Mesenchymal stem cell (in vitro differentiated cells and primary cell): ENCODE measurements at places on chromosomes 5 and 9.

- DNase-seq, result peak; percentile 74
These were observed 635 bp downstream of the FBN2 start for GRCh38 chr5:128537221-128537999.

DNA sequence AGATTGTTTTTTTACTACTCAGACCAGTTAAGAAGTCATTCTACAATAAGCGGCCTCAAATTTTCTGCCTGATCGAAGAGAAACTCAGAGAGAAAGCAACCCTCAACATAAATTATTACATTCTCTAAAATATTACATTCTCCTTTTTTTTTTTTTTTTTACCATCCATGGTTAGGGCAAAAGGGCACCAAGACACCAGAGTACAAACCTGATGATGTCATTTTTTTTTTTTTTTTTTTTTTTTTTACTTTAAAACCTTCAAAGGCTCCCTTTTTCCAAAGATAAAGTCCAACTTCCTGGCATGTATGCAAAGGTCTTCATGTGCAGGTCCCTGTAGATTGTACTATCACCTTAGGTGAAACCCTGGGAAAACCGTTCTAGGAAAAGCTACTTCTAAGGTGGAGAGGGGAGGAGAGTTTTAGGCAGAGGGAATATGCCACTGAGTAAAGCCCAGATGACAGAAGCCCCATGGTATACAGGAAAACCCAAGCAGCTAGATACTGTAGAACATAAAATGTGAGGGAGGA is 104.4 kb downstream of the SSBP2 start:
- no peak for DNase-seq

GRCh38 chr5:113172231-113172826 is 195.7 kb downstream of the DCP2 start:
- DNase-seq, result no peak

DNA sequence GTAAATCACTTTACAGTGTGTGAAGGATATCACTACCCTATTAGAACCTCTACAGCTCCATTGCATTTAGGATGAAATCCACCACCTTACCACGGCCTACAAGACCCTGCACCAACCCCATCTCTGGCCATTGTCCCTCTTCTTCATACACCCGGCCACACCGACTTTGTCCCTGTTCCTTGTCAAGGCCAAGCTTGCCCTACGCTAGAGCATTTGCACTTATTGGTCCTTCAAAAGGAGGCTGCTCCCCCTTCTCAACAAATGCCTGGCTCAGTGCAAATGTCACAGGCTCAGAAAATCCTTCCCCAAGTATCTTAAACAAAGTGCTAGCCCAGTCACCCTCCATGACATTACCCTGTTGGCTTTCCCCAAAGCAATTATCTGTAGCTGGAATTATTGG is 4.1 kb upstream of the HRH2 start:
- DNase-seq, result no peak

DNA sequence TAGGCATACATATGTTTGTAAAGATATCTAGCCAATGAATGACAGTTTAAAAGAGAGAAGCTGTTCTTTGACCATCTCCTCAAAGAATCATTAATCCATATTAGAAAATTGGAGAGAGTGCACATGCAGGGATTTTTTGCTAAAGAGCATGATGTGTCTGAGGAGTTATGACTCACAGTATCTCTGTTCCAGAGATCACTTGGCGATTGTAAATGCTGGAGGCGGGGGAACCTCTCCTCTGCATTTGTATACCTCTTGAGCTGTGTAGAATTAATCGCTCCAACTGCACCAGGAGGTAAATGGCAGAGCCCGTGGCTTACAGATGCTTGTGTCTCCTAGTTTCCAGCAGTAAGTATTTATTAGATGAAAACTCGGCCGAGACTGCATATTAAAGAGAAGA is 3.6 kb upstream of the SPATA31D1 start:
- DNase-seq, result no peak

- DNase-seq, result no peak
These were observed 2120.7 kb downstream of the MAT2B start for GRCh38 chr5:165626161-165626560.

GRCh38 chr9:132370592-132370991 is 15.8 kb upstream of the SETX start:
- no peak for DNase-seq

DNA sequence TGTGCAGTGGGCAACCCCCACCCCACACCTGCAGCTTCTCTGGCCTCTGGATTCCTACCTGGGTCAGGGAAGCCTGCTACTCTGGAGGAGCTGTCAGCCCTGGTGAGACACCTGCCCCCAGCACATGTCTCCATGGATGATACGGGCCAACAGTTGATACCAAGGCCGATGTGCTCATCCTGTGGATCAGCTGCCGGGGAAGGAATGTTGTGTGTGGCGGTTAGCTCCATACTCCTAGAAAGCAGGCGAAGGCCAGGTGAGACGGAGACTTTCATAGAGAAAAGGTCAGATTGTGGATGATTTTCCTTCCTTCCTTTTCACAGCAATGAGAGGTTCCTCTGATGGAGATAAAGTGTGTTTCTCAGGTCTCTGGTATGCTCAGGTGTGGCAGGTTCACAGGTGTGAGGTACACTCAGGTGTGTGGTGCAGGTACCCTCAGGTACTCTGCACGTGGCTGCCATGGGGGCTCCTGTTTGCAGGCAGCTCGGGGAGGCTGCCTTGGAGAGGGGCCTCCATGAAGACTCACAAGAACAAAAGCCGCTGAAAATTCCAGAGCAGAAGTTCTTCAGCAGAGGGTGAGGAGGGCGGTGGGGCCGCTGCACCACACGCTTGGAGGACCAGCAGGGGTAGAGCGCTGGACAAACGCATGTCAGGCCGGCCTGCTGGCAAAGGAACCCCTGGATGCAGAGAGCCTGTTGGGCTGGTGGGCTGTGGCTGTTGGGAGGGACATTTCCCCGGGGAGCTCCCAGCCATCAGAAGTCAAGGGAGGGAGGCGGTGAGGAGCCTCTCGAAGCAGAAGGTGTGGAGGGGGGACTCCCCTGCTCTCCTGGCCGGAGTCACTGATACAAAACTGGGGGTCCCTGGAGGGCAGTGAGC is 5.1 kb upstream of the AHRR start:
- no peak for DNase-seq

- DNase-seq, result no peak
These were observed 24.4 kb downstream of the MLLT3 start for GRCh38 chr9:20597862-20598261.

GRCh38 chr5:7897014-7897600 is 28.2 kb downstream of the MTRR start:
- peak; percentile 46 for DNase-seq

- DNase-seq, result no peak
These were observed 28.1 kb downstream of the PTGES2 start for GRCh38 chr9:128099231-128099931.

- no peak for DNase-seq
These were observed 1.1 kb downstream of the GPBP1 start for GRCh38 chr5:57174890-57175510.

DNA sequence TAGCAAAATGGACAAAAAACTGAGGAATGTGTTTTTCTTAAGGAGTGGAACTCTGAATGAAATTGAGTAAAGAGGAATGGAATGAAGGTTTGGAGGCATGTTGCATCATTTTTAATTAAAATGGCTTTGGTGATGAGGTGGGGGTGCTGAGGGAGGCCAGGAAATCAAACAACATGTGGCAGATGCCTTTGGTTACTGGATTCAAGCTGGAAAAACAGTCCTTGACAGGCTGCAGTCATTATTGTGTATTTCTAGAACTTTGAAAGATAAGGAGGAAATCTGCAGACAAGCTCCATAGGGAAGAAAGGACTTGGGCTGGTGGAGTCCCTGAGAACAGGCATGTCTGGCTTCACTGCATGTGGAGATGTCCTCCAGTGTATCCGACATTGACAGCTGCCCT is 203.5 kb upstream of the HAPLN1 start:
- DNase-seq, result peak; percentile 24

GRCh38 chr9:89661956-89662717 is 57.3 kb downstream of the GADD45G start:
- DNase-seq, result peak; percentile 97

DNA sequence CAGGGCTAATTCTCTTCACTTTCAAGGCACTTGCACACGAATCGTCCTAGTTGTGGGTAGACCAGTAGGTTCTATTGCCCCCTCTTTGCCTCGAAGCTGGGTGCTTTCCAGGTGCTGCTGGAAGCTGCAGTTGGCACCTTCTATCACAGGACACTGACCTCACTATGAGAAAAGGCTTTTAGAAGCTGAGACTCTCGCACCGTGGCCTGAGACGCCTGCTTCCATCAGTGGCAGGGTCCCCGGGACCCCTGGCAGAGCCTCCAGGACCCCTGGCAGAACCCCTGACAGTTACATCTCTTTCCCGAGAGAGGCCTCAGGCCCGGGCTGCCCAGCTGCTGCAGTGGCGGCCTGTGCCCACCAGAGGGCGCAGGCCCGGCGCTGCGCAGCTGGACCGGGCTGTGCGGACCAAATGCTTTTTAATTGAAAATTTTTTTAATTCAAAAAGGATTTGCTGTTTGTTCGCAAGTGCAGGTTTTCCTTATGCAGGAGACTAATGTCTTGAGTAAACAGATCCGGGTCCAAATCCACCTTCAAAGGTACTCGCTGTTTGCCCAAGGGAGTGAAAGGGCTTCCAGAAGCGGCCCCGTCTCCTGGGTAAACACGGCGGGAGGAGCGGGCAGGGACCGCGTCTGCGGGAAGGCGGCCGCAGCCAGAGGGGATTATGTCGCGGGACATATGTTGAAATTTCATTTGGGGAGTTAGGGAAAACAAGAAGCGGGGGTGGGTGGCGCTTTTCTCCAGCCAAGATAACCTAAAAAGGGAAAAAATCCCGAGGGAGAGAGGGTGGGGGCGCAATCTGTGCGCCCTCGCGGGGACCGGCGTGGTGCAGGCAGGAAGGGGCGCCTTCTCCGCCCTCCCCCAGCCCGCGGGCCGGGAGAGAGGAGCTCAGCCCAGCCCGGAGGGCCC is 114.5 kb upstream of the LMX1B start:
- DNase-seq, result peak; percentile 63

- no peak for DNase-seq
These were observed 19.2 kb downstream of the NDUFS6 start for GRCh38 chr5:1820381-1820780.

GRCh38 chr9:105057551-105057950 is 129.6 kb upstream of the ABCA1 start:
- no peak for DNase-seq

DNA sequence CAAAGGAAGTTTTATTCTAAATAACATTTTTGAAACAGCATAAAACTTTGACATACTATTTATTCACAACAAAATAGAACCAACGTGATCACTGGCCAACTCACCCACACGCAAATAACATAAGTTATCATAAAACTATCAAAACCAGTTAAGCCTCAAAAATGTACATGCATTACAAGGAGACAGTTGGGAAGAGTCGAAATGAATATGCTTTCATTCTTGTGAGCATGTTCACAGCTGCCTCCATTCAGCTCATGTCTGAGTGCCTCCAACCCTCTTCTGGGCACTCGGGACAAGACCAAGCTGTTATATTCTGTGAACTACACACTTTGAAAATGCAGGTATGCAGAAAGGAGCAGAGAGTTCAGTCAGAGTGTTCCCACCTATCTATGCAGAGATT is 284.9 kb downstream of the BNC2 start:
- no peak for DNase-seq

GRCh38 chr5:76522103-76522935 is 100.9 kb downstream of the F2RL2 start:
- DNase-seq, result no peak

GRCh38 chr9:29981013-29981412 is 2403.4 kb upstream of the ACO1 start:
- DNase-seq, result no peak

DNA sequence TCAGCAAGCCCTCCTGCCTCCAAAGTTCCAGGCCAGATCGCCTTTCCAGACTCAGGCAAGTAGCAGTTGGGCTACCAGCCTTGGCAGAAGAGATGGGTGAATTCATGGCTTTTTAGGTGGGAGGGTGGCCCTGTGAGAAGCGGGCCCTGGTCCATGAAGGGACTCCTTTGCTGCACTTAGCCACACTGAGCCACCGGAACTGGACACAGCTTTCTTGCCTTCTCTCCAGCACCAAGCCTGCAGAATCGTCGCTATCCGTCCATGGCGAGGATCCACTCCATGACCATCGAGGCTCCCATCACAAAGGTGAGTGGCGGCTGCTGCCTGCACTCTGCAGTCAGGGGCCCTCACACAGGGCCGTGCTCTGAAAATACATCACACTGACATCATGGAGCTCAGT is 85.0 kb downstream of the WDR41 start:
- no peak for DNase-seq

- no peak for DNase-seq
These were observed 1.1 kb upstream of the ADAM19 start for GRCh38 chr5:157576678-157577077.

DNA sequence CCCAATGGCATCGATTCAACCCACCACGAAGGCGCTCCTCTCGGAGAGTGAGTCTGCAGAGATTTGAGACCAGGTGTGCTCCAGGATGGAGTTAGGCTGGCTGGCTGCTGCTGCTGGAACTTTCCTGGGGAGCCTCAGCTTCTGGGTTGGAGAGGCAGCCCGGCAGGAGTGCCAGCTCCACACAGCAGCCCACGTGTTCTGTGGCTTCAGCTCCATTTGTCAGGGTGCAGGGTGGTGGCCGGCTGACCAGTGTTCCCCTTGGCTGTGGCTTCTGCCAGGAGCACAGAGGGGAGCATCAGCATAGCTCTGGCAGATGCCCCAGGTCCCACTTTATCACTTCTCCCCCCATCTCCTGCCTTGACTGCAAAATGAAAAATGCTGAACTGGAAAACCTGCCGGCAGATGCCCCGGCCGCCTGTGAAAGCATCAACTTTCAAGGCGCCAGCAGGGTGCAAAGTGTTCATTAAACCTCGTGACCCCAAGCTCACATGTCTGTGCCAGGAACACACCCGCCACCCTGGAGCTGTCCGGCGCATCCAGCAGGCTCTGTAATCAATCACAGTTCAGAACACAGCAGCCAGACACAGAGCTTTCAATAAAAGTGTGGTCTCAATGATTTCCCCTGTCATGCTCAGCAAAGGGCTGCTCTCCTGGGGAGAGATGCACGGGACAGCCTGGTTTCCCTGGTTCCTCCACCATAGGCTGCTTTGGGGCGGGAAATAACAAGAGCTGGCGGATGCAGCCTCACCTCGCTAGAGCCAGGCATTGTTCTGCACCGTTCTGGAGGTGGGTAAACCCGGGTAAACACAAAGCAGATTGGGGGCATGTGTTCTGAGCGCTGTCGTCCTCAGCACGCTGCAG is 53.2 kb downstream of the TRIP13 start:
- DNase-seq, result no peak

- peak; percentile 46 for DNase-seq
These were observed 5.8 kb downstream of the ANKDD1B start for GRCh38 chr5:75616971-75617621.

- peak; percentile 56 for DNase-seq
These were observed 189.4 kb downstream of the CCDC192 start for GRCh38 chr5:127892467-127893207.
